Fibroblast of villous mesenchyme (primary cell): ENCODE measurements at places on chromosomes 1 and 21. TPM values are rescaled to one million over a fixed set of nuclear protein-coding genes. Genes with fewer than 3 reads are reported as not detected.

ZNF436 gene
- 19.6 and 24.6 TPM in 2 replicates for total RNA-seq

TAF1A gene
- total RNA-seq: 7.1 and 15.5 TPM in 2 replicates

SHE gene
- total RNA-seq: not detected in 2 replicates

CYP4A22 gene
- not detected in 2 replicates for total RNA-seq

PODN gene
- 8.7 and 9.1 TPM in 2 replicates for total RNA-seq
